ENCODE measurements at places on chromosomes 4 and X.

DNA sequence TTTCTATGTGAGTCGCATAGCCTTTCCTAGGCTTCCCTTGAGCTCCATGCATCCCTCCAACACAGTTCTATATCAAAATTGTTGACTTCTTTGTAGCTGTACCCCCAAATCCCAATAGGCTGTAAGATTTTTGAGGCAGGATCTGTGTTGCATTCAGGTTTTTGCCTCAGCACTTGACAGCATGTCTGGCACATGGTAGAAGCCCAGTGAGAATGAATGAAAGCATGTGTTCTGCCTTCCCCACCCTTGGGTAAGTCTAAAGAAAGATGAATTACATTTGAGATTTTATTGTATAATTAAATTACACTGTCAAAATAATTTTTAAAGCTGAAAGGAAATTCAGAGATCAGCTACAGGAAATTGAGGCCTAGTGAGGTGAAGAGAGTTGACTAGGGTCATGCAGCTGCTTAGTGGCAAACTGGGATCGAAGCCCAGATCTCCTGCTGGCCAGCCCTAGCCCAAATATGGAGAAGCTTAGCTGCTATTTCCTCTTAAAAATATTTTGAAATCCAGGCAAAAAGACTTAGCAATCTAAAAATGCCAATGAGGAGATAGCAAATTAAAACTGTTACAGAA lies 122.5 kb downstream of the SPATA18 start:
- DNase-seq: no peak

GRCh38 chr4:42555828-42556227 lies 101.1 kb downstream of the ATP8A1 start:
- DNase-seq: no peak

- DNase-seq: no peak
Observed at GRCh38 chr4:87342872-87343271, 20.2 kb upstream of the HSD17B13 start.

GRCh38 chr4:7553280-7553679 lies 118.5 kb upstream of the PSAPL1 start:
- DNase-seq: no peak

DNA sequence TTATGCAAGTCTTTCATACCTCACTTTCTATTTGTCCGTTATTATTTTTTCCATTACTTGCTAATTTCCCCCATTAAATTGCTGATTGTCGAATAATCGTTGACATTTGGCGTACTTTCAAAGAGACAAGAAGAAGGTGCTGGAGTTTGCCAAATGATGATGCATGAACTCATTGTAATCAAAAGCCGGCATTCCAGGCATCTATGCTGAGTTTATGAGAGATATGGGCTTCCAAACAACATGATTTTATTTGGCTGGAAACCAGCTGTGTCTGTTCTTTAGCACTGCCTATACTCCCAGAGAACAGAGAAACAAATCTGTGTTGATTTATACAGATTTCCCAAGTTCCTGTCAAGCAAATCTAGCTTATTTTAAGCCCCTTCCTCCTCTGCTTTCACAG lies 80.8 kb upstream of the RPS6KA3 start:
- DNase-seq: no peak
